ENCODE measurements at places on chromosomes 5 and 9.

- no peak for DNase-seq
These were observed 712.1 kb downstream of the CDH9 start for GRCh38 chr5:26326153-26326759.

GRCh38 chr5:5512543-5512942 is 90.1 kb downstream of the ICE1 start:
- DNase-seq: no peak

- DNase-seq: no peak
These were observed 494.2 kb downstream of the MTRR start for GRCh38 chr5:8363138-8363537.

- no peak for DNase-seq
These were observed 9.9 kb downstream of the AK1 start for GRCh38 chr9:127867356-127868277.

DNA sequence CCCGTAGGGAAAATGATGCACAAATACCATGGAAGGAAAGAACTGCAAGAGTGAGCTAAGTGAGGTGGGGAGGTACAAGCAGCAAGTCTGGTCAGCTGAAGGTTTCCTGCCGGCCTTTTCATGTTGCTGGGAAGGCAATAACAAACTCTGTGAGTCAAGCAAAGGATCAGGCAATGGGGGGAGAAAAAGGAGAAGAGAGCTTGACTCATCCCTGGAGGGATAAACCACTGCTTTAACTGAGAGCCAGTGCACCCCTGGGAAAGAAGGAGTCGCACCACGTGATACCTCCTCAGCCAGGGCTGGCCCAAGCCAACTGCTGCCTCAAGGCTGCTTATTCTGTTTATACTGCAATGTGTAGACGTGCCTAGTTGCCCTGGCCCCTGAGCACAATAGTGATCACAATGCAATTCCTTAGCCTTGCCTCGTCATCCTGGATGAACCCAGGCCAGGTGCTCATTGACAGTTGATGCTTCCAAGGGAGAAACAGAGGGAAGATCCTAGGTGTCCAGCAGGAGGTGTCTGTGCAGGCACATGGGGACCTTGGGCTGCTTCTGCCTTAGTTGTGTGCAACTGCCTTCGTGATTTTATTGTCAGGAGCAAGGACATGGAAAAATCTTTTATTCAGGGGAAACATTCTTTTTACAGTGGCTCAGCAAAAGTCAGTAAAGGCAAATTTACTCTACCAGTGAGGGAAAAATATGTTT is 203.0 kb upstream of the TUT7 start:
- no peak for DNase-seq

Data from DMS153 (cell line).